Cardiac fibroblast (primary cell): ENCODE measurements at places on chromosomes 1 and 21.

- DNase-seq, result no peak
These were observed 194.0 kb downstream of the NRIP1 start for GRCh38 chr21:14870853-14871149.

DNA sequence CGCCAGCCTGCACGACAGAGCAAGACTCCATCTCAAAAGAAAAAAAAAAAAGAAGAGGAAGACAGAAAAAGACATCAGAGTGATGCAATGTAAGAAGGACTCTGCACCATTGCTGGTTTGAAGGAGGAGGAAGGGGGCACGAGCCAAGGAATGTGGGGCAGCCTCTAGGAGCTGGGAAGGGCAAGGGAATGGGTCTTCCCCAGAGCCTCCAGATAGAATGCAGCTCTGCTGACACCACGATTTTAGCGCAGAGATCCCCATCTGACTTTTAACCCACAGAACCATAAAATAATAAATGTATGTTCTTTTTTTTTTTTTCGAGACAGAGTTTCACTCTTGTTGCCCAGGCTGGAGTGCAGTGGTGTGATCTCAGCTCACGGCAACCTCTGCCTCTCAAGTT lies 33.9 kb upstream of the LAMC2 start:
- DNase-seq, result no peak

DNA sequence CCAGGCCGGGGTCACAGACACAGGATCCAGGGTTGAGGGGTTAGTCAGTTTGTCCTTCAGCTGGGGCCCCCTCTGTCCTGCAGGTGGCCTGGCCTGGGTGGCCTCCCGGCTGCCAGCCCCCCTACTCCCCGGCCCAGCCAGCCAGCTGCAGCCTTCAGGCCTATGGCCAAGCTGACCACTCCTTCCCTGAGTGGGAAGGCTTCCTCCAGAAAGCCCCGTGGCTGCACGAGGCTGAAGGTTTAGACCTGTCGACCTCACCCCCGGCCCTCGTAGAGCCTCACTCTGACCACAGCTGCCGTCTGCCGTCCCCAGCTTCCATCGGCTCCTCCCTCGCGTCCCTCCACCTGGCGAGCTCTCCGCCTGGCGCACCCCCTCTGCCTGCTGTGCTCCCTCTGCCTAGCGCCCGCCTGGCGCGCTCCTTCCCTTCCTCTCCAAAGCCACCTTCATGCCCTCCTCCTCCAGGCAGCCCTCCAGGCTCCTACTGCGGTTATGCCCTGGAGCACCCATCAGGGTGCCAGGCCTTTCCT lies 9.6 kb downstream of the TTLL10 start:
- no peak for DNase-seq

DNA sequence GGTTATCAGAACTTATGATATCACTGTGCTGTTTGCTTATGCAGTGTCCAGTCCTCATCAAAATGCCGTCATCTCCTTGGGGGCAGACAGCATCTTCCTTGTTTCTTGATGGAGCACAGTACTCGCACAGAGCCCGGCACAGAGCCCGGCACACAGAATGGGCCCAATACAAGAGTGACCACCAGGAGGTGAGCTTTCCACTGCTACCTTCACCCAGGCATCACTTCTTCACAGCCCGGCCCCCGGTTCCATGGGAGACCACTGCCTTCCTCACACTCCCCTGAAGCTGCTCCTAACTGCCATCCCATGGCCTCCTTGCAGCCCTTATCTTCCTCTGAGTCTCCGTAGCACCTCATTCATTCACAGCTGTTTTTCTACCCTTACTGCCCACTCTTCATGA lies 94.0 kb downstream of the TNR start:
- DNase-seq, result no peak

- DNase-seq, result no peak
These were observed 93.8 kb downstream of the USP25 start for GRCh38 chr21:15823486-15824150.

GRCh38 chr21:33948096-33948950 lies 32.7 kb upstream of the ATP5PO start:
- peak; percentile 37 for DNase-seq

- no peak for DNase-seq
These were observed 54.8 kb upstream of the DUSP10 start for GRCh38 chr1:221796700-221797099.

DNA sequence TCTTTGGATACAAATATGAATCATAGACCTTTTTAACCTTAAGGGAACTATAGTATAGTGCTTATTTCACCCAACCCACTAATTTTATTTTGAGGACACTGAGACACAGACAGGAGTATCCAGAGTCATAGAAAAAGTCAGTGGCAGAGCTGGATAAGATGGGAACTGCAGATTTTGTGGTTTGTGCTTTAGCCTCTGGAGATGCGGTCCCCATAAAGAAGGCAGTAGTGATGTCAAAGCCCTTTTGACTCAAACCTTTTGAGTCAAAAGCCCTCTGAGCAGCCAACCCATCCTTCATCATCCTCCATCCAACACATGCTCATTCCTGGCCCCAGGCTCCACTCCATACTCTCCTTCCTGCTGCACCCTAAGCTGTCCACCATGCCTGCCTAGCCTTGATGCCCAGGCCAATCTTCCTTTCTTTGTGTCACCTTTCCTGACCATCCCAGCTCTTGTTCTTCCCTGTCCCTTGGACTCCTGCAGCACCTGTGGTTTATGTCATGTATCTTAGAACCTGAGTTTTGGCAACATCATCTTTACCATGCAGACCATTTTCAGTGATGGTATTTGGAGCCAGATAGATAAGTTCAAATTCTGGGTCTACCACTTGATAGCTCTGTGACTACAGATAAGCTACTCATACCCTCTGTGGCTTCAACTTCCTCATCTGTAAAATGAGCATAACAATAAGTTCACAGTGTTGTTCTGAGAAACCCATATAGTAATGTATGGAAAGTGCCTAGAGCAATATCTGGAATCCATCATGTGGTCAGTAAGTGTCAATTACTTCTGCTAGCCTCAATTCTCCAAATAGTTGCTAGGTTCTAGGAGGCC lies 20.1 kb downstream of the SLAMF1 start:
- DNase-seq, result no peak

DNA sequence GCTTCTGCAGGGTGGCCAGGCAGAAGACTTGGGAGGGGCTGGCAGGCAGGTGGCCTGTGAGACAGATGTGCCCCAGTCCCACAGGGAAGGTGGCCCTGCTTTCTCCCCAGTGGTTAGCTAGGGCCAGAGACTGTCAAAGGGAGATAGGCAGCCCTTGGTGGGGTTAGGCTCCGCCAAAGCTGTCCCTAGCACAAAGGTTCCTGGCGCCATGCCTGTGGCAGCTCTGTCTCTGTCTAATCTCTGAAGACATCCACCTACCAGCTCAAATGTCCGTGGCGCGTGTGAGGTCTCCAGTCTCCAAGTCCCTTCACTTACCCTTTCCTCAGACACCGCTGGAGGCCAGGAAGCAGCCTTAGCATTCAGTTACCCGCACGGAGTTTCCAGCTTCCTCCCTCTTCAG lies 17.7 kb downstream of the TCP10L start:
- no peak for DNase-seq

DNA sequence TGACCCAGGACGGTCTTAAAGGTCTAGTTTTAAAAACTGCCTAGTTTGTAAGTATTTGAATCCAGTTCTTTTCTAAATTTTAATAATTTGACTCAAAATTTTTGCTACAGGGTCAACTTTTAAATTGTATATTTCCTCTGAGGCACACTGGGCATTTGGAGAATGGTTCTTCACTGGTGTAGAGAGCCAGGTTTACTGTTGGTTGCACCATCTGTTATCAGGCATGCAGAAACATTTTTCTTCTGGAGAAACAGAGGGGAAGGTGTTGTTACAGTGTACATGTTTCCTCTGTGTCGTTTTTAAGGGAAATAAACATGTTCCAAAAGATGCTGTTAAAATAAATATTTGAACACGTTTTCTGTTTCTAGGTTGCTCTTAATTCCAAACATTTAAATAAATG lies 39.0 kb upstream of the RWDD3 start:
- DNase-seq, result no peak

DNA sequence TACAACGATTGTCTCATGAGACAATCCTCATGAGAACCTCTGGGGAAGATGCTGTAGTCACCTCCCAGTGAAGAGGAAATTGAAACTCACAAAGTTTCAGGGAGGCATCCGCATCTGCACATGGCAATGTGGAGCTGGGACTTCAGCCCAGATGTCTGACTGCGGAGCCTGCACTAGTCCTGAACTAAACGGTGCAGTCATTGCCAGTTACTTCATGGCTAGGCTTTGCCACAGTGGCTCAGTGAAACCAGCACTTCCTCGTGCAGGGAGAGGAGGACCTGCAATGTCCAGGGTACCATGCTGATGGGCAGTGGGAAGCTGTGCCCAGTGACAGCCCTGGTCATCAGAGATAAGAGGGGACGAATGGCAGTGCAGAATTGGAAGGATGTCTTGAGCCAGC lies 40.7 kb upstream of the ETS2 start:
- no peak for DNase-seq

- DNase-seq, result no peak
These were observed 83.4 kb downstream of the IGSF21 start for GRCh38 chr1:18191037-18191436.

DNA sequence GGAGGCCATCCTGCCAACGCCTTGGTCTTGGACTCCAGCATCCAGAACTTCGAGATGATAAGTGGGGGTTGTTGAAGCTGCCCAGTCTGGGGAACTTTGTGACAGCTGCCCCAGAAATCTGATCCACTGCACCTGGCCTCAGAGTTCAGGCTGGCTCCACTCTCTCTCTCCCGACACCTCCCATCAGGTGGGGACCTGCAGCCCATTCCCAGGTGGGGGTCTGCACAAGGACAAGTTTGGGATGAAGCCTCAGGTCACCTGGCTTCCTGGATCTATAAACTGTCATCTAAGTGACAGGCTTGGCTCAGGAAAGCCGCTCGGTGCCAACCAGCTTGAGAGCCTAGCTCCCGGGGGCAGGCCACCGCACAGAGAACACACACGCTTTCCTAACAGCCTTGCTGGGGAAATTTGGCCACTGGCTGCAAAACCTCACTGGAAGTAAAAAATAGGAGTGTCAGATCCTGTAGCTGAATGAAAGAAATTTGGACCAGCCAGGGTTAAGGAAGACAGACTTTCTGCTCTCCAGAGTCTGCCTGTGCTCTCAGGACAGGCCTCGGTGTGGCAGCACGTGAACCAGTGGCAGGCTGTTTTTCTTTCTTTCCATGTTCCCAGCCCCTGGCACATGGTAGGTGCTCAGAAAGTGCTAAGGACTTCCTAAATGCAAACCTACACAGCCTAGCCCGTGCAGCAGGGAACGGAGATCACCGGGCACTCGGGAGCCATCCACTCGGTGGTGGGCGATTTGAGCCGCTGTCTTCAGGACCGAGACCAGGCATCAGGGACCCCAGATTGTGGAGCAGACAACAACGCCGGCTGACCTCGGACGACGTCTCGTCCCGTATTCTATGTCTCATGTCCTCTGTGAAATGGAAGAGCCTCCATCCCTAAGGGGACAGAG lies 42.6 kb upstream of the LBR start:
- DNase-seq, result no peak
